ENCODE measurements at places on chromosomes 3 and 15.

DNA sequence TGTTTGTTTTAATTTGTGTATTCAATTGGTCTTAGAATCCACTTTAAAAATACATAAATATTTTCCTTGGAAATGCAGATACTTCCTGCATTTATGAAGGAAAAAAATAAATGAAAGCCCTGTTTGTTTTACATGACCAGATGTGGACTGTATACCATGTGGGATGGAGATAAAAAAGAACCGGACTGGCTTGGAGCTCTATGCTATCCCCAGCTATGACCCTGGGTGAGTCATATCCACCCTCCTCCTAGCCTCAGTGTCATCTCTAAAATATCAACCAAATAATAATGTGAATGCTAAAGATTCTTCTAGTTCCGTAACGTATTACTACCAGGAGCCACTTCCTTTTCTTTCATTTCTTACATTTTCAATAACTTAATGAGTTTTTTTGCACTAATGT, 44.5 kb upstream of the PDZRN3 start:
- no peak overlapping the region for H3K27ac ChIP-seq
- DNase-seq: no peak
- H3K4me1 ChIP-seq: no peaks in the 10 kb centered on the region
- H3K36me3 ChIP-seq: no peaks in the 10 kb centered on the region
- no peaks in the 10 kb centered on the region for H3K27me3 ChIP-seq

- no peaks in the 10 kb centered on the region for H3K4me1 ChIP-seq
- no peak for DNase-seq
- no peaks in the 10 kb centered on the region for H3K36me3 ChIP-seq
- no peaks in the 10 kb centered on the region for H3K27me3 ChIP-seq
- no peak overlapping the region for H3K4me3 ChIP-seq
- no peak overlapping the region for H3K27ac ChIP-seq
Observed at GRCh38 chr3:81451611-81452010, 309.8 kb downstream of the GBE1 start.

DNA sequence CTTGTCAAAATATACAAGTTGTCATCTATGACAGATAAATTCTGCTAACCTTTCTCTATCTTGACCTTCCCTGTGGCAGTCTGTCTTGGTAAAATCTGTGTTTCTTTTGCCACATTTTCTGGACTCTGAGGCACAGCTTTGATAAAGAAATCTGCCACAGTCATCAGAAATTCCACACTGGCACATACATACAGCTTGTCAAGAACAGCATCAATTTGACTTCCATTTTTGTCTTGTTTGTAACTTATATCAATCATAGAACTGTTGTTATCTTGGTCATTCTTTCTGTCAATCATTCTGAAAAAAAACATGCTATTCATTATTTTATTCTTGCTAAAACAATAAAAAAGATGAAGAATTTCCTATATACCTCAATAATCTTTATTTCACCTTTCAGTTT, 130.8 kb downstream of the VPS13C start:
- DNase-seq: no peak
- H3K27me3 ChIP-seq: no peaks in the 10 kb centered on the region
- no peak overlapping the region for H3K27ac ChIP-seq
- H3K4me3 ChIP-seq: no peak overlapping the region

GRCh38 chr3:150958683-150959082, 13.8 kb downstream of the CLRN1 start:
- H3K27me3 ChIP-seq: peaks cover 12% of the 10 kb centered on the region
- DNase-seq: no peak
- H3K4me3 ChIP-seq: no peak overlapping the region
- no peak overlapping the region for H3K27ac ChIP-seq
- no peaks in the 10 kb centered on the region for H3K4me1 ChIP-seq
